Astrocyte of the hippocampus (primary cell): ENCODE measurements at places on chromosomes 3 and 15.
A peak's percentile ranks its signal among the peaks of the same experiment; 100 is the strongest.

DNA sequence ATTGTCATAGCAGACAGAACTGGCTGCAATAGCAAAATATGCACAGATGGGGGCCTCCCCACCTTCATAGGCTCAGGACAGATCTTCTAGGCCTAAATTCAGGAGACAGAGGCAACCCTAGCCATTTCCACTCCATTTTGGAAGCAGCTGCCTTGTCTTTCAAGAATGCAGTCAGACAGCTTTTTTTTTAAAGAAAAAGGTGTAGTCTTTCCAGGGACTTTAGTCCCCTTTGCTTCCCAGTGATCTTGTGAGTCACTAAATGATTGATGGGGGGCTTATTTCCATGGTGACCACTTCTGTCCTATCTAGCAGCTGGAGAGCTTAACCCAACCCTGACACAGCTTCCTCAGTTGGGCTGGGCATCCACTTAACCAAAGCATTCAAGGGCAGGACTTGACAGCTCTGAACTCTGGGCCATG, 165.9 kb downstream of the TPRG1 start:
- DNase-seq, result no peak

DNA sequence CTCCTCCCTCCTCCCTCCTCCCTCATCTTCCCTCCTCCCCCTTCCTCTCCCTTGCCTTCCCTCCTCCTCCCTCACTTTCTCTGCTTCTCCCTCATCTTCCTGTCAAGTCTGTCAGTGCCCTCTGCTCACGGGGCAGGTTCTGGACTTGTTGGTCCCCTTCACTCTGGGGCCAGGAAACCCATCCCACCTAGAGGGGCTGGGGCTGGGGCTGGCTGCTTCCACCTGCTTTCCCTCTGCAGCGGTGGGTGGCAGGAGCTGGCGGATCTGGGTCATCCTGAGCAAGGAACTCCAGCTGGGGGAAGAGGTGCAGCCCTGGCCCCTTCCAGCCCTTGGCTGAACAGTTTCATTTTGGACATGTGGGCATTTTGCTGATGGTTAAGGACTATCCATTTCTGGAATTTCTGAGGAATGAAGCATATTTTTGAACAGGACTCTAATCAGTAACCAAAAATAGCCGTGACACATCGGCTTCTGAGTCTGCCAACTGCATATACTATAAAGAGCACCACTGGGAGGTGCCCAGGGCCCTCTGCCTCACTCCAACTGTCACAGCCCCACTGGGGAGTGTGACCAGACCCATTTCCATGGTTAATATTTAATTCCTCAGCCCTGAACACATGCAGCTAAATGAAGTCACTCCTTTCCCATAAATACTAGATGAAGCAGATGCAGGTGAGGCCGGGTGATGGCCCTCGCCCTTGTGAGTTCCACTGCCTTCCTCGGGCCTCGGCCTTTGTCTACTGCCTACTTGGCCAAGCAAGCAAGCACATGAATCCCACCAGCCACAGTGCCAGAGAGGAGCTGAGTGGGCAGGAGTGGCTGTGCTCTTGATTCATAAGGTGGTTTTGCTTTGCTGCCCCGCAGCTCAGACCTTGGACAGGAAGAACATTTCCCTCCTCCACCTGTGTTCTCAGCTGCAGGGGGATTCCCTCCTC, 39.8 kb downstream of the CHDH start:
- DNase-seq, result peak; percentile 81

DNA sequence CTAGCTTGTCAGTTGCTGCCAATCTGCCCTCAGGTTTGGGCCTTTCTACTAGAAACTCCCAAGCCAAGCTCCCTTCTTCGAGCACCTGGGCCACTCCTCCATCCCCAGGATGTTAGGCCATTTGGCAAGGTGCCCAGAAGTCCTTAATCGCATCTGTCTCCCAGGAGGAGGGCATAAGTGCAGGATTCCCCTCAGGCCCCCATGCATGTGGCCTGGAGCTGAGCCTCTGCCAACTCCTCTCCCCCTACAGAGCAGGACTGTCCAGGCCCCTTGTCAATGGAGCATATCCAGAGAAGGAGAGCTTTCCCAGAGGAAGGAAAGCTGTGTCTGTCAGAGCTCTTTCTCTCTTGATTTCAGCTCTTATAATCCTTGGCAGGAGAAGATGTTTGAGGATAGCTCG, 182.6 kb upstream of the ROPN1 start:
- peak; percentile 12 for DNase-seq

DNA sequence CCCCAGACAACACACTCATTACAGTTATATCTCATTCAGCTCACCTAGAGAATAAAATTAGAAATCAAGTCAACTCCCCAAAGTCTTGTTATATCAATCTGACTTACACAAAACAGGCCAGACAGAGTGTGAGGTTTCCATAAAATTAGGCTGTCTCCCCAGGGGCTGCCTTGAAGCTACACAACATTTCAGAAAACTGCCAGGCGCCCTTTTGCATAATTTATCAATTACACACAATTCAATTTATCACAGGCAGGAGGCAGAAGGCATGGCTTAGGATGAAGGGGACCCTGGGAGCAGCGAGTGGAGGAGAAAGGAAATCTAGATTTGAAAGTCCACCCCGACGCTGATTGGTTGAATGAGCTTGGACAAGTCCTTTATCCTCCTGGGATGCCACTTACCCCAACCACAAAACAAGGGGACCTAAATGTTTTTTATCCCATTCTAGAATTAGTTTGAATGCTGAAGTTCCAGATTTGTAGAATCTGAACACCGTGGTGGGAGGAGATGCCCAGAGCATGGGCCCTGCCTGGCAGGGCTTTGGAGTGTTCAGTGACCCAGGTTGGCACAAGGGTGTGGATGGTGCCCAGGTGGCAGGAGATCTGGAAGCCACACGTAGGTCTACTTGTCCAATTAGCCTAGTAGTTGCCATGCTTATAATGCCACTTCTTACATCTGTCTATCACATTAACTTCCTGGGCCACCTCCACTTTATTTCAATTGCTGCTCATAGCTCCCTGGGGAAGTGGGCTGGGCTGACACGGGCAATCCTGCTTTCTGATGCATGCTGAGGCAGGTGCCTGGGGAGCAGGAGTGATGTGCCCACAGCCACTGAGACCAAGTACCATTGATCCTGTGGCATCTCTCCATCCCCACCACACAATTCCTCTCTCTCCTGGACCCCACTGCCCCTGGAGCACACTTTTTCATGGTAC, 119.8 kb upstream of the TLE3 start:
- DNase-seq, result no peak

GRCh38 chr15:28984421-28985315, 98.9 kb downstream of the APBA2 start:
- DNase-seq, result peak; percentile 91
